ENCODE measurements at places on chromosomes 1 and 21.

DNA sequence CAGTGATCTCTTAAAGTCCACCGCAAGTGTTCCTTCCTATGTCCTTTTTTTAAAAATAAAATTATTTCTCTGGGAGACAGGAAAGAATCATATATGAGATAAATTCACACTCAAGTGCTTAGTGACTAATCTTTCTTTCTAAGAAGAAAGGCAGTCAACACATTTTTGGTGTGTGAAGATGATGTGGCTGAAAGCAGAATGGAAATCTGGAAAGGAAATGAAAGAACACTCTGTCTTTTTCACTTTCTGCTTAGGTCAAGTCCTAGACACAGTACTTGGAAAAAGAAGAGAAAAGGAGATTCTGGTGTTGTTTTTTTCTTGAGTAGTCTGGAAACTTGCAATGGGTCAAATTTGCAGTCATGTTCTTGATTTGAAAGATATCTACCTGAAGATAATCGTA is 45.5 kb upstream of the PRRX1 start:
- DNase-seq: no peak

- DNase-seq: no peak
These were observed 1.8 kb downstream of the PLPP3 start for GRCh38 chr1:56577406-56578137.

DNA sequence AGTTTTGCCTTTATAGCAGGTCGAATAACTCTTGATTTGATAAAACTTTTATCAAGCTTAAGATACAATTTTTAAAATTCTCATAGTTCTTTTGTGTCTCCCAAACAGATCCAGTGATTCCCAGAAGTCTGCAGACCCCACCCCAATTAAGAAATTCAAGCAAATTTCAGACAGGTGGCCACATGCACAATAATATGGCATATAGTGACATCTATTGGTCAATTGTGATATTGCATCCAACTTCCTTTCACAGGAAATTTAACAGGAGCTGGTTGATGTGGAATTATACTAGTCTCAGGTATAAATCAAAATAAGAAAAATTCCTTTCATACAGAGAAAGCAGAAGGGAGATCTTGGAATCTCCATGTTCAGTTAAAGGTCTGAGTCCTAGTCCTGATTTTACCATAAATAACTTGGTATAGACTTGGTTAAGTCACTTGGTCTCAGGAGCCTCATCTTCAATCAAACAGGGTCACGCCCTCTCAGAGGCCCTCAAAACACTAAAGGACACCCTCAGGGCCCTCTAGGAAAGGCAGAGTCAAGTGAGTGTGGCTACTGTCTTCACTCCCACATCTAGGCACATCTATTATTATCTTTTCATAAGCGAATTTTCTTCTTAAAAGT is 24.1 kb downstream of the PIGM start:
- DNase-seq: no peak

DNA sequence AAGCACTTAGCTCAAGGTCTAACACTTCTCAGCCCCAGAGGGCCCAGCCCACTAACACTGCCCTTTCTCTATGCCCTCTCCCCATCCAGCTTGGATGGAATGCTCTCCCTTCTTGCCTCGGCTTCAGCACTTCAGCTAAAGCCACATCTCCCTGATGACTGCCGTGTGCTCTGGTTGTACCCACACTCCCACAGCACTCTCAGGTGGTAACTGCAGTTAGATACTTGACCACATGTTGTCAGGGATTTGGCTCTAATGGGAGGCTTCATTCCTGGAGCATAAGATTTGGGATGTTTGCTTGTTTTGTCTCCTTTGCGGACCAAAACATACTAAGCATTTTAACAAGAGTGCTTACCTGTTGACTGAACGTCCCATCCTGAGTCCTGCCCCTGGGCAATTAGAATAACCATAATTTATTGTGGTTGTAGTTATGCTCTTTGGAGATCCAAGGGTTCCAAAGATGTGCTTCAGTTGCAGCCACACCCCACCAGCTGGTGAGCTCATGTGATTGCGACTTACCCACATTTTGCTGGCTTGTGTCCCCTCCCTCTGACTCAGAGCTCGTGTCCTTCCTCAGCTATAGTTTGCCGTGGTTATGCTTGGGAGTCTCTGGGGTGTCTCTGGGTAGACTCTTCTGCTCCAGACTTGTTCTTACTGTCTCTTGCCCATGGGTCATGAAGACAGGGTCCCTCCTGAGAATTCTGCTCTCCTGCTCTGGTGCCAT is 7.7 kb upstream of the SLC26A9 start:
- no peak for DNase-seq

GRCh38 chr21:38976900-38977299 is 171.2 kb downstream of the ETS2 start:
- no peak for DNase-seq

- DNase-seq: no peak
These were observed 6.6 kb downstream of the SLC2A5 start for GRCh38 chr1:9062846-9063245.

DNA sequence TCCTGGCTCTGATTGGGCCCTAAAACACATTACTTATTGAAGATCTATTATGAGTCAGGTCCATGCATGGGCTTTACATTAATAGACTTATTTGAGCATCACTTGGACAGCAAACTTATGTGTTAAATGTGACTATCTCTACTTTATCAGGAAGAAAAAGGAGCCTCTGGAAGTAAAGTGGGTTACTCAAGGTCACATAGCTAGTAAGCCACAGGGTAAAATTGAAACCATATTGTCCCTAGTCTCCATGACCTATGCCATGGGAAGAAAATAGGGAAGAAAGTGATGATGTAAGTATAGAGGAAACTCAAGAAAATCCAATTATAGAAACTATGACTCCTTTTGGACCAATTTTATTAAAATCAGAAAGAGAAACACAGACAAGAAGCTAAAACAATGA is 555.3 kb downstream of the NUF2 start:
- no peak for DNase-seq

- DNase-seq: no peak
These were observed 175.6 kb upstream of the DAB1 start for GRCh38 chr1:57599236-57599994.

- DNase-seq: no peak
These were observed 108.2 kb upstream of the TMPRSS2 start for GRCh38 chr21:41616031-41616591.

GRCh38 chr1:30378003-30378596 is 345.3 kb downstream of the MATN1 start:
- no peak for DNase-seq

DNA sequence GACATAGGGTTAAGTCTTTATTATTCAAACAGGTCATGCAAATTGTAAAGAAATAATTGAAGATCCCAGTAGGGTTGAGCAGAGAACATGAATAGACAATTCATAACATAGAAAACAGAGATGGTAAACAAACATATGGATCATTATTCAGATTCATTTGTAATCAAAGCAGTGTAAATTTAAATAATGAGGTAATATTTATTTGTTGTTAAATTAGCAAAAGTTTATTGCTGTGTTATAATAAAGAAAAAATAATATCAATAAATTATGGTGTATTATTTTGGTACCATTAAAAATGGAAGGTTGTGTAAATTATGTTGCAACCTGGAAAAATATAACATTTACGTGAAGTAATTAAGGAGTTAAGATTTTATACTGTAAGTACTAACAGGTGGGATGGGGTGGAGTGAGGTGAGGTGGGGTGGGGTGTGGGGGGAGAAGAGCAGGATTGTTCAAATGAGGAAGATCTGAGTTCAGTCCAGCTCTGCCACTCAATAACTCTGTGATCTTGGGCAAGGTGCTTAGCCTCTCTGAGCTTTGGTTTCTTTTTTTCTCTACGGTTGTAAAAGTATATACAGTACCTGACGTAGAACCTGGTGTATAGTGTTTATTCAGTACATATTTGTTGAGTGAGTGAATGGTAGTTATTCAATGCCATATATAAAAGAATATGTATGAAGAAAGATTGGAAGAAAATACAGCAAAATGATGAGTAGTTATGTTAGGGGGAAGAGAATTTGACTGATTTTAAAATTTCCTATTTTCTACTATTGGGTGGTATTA is 140.3 kb upstream of the KIF26B start:
- no peak for DNase-seq

DNA sequence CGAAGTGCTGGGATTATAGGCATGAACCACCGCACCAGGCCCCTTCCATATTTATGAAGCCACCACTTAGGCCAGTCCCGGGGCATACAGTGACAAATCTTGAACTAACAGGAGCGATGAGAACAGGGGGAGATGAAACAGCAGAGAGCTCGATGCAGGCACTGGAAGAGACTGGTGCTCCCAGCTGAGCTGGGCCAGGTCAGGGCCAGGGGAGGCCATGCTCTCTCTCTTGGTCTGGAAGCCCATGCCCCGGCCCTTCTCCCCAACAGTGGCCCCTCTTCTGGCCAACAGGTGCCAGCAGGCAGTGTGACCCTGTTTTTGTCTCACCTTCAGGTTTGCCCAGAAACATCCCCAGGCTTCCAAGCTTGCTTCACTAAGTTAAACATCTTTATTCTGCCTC is 269.9 kb upstream of the C1orf174 start:
- DNase-seq: no peak

DNA sequence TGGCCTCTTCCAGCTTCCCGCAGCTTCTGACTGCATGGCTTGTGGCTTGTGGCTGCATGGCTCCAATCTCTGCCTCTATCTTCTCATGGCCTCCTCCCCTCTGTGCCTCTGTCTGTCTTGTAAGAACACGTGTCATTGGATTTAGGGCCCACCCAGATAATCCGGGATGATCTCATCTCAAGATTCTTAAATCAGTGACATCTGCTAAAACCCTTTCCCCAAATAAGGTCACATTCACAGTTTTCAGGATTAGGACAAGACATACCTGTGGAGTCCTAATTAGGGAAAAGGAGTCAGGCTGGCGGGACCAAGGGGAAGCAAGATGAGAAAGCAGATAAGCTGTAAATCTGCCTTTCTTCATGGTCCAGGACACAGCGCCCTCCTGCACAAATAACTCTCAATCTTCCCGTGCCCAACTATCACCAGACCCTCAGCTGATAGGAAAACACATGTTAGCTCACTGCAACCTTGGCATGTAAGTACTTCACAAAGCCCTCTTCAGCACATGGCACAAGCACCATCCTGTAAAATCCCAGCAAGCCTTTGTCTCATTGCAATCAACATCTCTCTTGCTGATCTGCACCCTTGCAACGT is 82.2 kb downstream of the SPSB1 start:
- no peak for DNase-seq

DNA sequence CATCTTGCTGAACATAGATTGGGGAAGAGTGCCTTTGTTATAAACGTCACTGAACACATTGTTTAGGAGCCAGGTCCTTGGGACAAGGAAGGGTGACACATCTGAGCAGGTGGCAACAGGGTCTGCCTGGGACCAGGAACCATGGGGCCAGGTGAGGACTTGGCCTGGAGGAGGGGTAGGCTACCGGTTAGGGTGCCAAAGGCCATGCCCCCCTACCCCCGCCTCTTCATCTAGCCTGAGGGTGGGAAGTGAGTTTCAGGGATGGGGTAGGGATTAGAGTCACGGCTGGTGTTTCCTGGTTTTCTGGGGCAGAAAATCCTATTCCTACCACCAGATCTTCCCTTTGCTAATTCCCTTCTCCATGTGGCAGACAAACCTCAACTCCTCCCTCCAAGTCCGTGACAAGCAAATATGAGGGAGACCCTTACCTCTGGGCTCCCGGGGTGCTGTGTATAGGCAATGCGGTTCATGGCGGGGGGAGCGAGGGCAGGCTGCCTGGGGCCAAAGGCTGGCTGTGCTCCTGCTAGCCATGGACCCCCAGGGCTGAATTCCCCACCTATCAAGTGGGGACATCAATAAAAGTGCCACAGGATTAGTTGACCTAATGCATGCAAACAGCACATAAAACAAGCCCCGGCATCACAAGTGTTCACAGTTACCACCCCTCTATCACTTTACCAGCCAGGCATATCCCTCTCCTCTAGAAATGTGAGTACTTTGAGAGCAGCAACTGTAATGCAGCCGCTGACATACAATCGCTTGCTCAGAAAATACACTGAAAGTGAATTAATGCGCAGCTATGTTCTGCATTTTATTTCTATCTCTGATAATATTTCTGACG is 14.5 kb downstream of the CD247 start:
- DNase-seq: no peak

Data from naive thymus-derived CD8-positive, alpha-beta T cell (primary cell).